ENCODE measurements at places on chromosomes 1 and 21.

DNA sequence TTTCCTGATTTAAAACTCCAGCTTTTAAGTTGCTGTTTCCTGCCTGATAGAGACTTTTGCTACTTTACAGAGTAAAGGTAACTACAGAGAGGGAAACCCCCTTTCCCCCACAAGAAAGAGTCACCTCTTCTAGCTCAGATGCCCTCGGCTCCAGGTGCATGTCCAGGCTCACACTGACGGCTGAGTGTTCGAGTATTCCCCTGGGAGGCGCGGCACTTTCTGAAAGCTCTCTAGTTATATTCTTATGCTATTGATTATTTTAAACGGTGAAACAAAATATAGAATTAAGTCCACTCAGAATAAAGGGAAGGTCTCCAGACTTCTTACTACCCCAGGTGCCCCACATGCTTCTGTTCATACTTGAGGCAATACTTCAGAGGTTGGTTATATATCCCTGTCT, 160.3 kb upstream of the FMN2 start:
- no peak for DNase-seq

GRCh38 chr1:84264961-84265360, 36.5 kb upstream of the SAMD13 start:
- DNase-seq = no peak

GRCh38 chr1:8541961-8542521, 224.1 kb downstream of the SLC45A1 start:
- DNase-seq = no peak

- no peak for DNase-seq
These were observed 1.8 kb downstream of the PIK3R3 start for GRCh38 chr1:46130606-46131005.

GRCh38 chr1:18927082-18927653, 24.8 kb upstream of the ALDH4A1 start:
- no peak for DNase-seq
